Ureter (tissue), 1 donor: ENCODE measurements at places on chromosomes 7 and 10.

GRCh38 chr10:44628921-44629320 is 244.0 kb upstream of the CXCL12 start:
- no peak for DNase-seq

DNA sequence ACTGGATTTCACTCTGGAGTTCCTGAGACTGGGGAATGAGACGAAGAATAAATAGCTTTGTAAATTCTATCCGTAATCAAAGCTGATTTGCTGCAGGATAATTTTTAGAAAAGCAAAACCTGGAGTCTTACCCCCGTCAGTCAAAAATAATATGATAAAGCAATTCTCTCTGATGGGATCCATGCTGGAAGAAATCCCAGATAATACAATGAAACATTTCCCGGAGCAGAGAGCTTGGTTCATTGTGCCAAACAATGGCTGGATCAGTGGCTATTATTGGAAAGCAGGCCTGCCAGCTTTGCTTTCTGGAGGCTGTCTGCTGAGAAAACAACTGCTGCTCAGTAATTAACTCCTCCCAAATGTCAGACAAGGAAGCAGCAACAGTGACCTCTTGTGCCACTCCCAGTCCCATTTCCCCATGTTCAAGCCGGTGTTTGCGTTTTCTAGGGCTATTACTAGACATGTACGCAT is 609.4 kb upstream of the PCDH15 start:
- no peak for DNase-seq

DNA sequence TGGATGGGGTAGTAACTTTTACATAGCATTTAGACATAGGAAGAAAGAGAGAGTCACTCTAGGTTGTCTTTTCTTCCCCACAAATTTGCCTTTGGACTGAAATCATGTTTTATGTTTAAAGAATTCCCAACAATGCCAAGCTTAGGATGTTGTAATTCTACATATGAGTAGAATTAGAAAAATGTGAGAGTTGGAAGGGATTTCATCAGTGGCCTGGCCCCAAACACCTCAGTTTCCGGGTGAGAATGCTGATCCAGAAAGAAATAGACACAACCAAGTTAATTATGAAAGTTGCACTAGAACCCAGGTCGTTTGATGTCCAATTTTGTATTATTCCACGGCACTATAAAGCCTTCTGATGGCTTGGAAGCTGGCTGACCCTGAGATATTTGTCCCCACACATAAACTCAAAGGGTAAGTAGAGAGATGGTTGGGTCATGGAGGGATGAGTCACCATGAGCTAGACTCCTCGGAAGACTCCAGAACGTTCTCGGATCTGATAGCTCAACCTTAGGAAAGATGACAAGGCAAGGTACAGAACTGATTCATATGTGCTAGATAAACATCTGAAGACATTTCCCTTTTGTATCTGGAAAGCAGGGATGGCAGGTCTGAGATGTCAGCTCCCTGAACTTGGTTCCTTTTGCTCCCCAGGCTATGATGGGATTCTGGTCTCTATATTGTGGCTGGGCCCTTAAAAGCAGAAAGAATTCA is 48.8 kb upstream of the SLC35B4 start:
- DNase-seq, result no peak

- no peak for DNase-seq
Observed at GRCh38 chr7:34939175-34939574, 98.1 kb downstream of the DPY19L1 start.

DNA sequence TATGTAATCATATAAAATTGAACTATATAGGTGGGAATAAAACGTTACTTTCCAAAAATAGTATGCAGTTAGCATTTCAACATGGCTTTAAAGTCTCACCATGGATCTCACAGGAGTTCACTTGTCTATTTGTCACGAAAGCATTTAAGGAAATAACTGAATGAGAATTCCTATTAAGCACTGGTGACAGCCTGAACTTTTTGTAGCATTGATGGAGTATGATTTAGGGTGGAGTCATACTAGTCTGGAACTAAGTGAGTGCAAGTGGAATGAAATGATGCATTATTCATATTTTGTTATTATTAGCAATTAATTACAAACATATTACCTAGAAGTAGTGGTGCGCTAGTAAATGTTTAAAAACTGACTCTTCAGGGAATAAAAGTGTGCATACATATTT is 26.0 kb upstream of the HIBADH start:
- no peak for DNase-seq

DNA sequence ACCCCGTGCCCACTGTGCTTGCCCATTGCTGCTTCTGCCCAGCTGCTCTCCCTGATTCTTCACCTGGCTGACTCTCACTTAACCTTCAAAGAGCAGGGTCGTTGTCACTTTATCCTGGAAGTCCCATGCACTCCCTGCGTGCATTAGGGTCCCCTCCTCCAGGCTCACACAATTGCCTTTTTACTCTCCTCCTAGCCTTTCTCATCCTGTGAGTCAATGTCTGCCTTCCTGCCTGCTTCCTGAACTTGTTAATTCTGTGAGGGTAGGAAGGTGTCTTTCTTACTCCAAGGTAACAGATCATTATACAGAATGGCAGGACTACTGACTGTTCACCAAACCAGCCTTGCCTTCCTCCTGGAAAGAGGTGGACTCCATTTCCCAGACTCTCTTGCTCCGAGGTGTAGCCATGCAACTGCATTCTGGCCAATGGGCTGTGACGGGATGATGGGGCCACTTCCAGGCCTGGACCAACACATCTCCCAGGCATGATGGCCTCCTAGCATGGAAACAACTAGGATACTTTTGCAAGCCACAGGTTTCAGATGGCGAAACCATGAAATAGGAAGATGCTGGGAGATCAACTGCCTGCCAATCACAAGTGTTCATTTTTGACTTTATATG is 54.7 kb downstream of the ARHGAP22 start:
- DNase-seq, result no peak

- DNase-seq, result no peak
Observed at GRCh38 chr10:34781711-34782110, 33.4 kb downstream of the PARD3 start.
